Stimulated activated CD4-positive, alpha-beta T cell treated with anti-CD3 and anti-CD28 coated beads, Interleukin-1b, Interleukin-23, amount 100 ng/mL, for 48 hours (primary cell): ENCODE measurements at places on chromosomes 5 and 9.
A peak's percentile ranks its signal among the peaks of the same experiment; 100 is the strongest.

DNA sequence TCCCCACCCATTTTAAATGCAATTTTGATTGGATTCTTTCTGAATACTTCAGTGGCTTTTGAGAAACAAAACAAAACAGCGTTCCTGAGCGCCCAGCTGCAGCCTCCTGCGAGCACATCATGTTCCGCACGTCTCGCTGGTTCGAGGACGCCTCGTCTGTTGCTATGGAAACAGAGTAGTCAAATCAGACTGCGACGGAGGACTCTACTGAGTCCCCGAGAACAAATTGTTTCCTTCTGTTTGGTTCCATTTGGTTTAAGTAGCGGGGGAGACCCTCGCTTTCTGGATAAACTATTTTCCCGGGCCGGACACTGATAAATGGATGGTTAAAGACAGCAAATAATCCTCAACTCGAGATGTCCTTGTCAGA is 69.0 kb downstream of the SLC28A3 start:
- peak; percentile 71 for DNase-seq

DNA sequence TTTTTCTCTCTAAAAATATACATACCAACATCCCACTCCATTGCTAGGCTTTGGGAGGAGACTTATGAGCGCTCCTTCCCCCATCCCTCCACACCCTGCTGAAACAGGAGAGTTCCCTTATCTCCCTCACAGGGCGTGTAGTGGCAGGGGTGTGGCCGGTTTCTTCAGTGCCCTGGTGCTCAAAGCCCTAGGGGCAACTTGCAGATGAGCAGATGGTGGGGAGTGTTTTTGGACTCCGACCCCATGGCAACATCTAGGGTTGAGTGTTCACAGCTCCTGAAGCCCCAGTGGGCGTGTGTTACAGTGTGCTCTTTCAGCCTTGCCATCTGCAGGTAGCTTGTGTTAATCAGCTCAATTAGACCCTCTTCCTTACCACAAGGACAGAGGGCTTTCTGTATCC is 409.5 kb downstream of the MAT2B start:
- DNase-seq = no peak

DNA sequence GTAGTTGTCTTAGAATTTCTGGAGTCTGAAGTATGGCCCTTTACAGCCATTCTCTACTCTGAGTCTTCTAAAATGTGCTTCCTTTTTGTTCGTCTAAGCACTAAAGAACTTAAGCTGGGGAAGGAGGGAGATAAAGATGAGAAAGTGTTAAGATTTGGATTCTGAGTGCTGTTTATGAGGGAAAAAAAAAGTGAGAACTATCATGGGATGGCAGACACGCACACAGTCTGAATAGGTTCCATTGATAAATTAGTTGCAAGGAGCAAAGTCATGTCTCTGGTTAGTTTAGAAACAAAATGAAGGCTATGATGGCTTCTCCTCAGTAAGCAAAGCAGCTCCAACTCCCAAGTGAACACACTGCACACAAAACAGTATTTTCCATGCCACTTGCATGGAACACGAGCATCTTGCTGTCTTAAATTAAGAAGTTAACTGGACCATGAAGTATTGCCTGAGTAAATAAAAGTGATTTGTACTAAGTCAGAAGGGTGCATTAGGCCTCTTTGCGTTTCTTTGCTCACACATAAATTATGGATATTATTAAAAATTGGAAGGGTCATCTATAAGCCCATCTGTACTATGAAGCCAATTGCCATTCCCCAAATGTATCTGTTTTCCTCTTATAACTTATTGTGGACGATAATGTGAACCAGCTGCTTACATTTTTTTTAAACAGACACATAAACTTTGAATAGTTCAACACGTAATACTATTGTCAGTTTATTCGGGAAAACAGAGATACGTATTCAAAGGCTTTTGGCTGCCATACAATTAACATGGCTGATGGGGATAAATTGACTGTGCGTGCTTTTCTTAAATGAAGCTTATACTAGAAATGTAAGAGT is 199.3 kb downstream of the SGCD start:
- DNase-seq = no peak

GRCh38 chr9:137745541-137745991 is 126.8 kb downstream of the EHMT1 start:
- DNase-seq = no peak

DNA sequence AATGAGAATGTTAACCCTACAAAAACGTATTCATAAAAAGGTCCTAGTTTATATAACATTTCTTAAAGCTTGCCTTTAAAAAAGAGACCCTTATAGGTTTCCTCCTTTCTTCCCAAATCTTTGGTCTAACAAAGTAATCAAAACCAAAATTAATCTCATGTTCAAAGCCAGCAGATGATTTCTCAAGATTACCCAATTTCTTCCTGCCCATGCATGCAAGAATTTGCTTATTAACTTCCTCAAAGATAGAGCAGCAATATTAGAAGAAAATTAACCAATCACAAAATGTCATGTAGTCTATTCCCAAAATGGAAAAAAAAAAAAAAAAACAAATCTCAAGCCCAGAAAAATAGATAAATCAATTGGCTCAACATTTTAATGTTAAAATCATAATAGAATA is 114.9 kb downstream of the MLLT3 start:
- no peak for DNase-seq

DNA sequence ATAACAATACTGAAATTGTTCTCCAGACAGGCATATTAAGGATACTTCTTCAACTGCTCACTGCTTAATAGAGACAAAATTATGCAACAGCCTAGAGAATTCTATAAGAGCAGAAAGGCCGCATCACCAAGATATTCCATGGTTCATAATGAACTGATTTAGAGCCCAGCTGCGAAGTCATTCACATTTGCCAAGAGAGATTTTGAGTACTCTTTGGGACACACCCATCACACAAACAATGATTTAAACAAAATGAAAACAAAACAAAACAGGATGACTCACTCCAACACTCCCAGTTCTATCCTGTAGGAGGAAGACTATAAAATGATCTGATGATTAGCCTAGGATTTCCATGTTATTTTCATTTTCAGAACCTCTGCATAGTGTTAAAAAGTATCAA is 145.7 kb upstream of the GNA14 start:
- no peak for DNase-seq

DNA sequence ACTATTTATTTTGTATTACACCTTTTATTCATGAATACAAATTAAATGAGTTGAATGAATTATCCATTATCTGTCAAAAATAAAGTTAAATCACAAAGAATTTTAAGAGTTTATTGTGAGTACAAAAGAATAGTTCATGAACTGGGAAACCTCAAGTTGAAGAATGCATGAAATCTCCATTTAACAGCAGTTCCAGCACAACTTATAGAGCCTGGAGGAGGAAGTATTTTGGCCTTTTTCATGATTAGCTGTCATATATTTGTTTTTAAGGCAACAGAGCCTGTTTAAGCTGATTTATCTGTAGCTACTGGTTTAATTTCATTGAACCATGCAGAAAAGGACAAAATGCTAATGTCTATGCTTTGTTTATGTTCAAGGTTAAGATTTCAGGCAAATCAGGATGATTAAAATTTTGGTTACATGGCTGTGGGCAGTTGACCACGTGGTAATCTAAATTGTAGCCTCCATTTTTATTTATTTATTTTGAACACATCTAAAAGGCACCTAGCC is 12.2 kb downstream of the SPINK1 start:
- no peak for DNase-seq

DNA sequence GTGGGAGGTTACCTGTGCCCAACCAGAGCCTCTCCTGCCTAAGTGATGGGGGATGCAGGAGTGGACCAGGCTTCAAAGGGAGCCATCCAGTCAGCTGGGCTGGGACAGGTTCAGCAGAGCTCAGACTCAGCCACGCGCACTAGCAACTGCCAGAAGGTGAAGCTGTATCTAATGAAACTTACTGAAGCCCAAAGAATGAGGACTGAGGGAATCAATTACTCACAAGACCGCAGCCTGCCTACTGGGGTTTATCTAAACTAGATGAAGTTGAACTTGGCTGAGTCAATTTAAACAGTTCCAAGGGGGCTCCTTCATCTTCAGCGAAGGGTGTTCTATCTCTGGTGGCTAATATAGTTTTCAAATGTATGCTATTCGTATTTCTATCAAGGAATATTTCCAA is 11.4 kb downstream of the HAND1 start:
- DNase-seq = no peak
